Stimulated activated CD4-positive, alpha-beta T cell treated with anti-CD3 and anti-CD28 coated beads, Interleukin-12 subunit alpha, Interleukin-12 subunit beta, amount 100 ng/mL, for 4 hours (primary cell): ENCODE measurements at places on chromosomes 1 and 21.

DNA sequence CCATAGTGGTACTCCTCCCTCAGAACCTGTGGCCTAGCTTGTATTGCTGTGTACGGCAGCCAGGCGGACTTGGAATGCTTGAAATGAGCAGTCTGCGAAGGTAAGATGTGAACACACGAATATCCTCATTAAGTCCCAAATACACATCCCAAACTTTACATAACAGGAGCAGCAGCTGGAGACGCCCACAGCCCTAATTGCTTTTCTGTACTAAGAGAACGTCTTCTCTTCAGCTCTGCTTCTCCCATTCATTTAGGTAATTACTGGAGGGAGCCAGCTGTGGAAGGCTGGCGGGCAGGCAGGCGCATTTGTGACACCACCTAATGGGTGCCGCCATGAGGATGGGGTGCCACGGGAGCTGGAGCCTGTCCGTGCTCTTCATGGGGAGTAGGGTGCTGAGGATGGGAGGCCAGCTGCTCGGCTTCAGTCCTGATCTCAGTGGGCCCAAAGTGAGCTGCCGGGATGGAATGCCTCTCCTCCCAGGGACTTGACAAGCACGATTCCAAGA, 66.6 kb upstream of the POU3F1 start:
- no peak for DNase-seq

DNA sequence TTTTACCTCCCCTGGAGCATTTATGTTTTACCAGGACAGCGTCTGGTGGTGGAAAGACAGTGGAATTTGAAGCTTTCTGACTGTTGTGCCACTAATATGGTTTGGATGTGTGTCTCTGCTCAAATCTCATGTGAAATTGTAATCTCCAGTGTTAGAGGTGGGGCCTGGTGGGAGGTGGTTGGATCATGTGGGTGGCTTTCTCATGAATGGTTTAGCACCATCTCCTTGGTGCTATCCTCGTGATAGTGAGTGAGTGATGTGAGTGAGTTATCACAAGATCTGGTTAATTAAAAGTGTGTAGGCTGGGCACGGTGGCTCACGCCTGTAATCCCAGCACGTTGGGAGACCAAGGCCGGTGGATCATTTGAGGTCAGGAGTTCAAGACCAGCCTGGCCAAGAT, 23.7 kb downstream of the PHLDA3 start:
- DNase-seq = no peak

DNA sequence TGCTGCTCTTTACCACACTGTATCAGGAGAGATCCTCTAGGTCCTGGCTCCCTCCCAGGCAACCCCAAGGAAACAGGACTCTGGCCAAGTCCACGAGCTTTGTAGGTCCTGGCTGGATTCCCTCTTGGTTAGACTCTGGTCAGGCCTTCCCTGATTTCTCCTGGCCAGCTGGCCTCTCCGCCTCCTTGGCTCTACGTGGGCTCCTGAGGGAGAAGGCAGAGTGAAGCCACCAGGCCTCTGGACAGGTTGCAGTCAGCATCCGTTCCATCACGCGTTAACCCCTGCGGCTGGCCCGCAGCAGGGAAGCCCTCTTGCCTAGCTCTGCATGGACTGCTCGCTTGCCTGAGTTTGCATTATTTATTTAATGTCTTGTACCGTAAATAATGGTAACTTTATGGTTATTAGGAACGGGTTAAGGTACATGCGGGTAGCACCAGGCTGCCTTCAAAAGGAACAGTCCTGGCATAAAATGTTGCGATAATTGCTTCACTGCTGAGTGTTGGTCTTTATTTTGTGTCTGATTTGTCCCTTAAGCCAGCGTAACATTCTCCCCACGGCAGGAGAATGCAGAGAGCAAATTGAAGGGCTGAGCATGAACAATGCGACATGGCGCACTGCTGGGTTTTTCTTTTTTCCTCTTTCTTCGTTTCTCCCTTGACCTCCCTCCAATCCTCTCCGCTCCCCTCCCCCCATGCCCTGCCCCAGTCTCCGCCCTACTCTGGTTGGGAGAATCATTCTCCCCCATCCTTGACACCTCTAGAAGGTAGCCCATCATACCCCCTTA, 100.3 kb downstream of the RNF220 start:
- DNase-seq = no peak

- DNase-seq = no peak
These were observed 244.8 kb downstream of the SMYD3 start for GRCh38 chr1:246262281-246262680.

DNA sequence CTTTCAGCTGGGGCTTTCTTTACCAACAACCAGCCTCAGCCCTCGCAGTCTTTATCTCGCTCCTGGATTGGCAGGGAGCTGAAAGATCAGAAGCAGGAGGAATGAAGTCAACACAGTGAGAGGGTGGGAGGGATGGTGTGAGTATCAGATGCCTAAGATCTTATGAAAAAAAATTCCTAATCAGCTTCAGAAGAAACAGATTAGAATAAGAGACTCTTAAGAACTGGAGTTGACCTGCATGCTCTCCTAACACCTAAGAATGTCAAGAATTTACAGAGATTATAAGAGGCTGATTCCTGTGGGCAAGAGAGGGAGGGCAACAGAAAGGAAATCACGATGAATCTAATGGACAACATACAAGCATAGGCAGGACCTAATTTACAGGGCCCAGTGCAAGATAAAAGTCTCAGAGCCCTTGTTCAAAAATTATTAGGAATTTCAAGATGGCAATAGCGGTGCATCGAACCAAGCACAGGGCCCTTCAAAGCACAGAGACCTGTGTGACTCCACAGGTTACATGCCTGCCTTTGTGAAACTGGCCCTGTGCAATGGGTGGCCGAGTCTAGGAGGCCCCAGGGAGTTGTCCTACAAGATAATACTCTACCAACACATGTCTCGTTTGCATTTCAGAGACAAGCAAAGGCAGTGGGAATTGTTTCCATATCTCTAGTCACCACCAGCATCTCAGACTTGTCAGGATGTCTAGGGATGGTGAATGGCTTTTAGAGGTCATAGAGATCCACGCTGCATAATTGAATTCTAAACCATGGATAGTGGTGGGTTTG, 65.3 kb upstream of the PPP2R5A start:
- no peak for DNase-seq

DNA sequence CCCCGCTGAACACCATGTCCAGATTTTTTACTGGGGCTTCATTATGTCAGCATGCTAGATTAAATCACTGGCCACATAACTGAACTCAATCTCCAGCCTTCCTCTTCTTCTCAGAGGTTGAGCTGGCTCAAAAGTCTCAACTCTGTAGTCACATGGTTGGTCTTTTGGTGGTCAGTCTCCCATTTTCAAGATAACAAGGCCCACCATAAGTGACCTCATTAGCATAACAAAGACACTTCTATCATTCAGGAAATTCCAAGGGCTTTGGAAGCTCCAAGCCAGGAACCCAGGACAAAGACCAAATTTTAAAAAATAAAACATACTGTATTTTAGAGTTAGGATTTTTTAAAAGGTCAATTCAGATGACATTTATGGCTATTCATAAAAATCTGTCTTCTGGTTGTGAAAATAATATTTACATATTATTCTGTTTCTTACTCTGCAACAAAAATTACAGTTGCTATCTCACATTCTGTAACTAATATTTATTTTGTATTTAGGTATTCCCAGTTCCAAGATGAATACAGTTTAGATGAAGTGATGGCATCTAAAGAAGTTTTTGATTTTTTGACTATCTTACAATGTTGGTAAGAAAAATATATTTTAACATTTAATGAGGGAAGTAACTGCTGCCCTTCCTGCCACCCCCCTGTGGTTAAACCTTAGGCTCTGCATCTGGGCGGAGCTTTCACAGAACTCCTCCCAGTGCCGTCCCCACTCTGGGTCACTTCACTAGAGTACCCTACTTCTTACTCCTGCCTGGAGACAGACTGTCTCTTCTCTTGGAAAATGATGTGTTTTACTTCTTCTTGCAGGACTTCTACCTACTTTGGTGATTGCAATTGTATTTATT, 49.3 kb downstream of the SCP2 start:
- DNase-seq = no peak

GRCh38 chr1:188425687-188426086, 1596.9 kb downstream of the PLA2G4A start:
- no peak for DNase-seq

DNA sequence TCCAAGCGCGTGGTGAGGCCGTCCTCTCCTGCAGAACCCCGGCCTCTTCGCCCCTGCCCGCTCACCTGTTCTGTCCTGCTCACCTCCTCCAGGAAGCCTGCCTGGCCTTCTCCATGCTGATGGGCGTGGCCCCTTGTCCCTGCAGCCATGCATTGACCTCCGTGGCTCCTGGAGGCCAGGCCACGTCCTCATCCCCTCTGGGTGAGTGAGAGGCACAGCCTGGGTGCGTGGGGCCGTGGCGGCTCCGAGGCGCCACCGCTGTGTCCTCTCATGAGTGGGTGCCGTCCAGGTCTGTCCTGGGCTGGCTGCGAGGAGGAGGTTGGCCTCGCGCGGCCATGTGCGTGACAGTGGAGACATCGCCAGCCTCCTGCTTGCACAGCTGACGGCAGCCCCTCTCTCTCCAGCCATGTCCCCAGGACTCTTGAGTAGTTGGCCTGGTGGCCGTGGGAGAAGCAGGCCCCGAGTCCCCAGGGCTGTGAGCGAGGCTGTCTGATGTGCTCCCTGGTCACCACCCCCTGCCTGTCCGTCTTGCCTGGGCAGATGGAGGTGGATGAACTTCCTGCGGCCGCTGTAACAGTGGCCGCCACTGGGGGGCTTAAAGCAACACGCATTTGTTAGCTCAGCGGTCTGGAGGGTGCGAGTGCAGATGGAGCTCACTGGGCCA, 58.1 kb downstream of the PRKCZ start:
- no peak for DNase-seq

GRCh38 chr1:94828251-94828650, 8.1 kb downstream of the SLC44A3 start:
- DNase-seq = no peak

DNA sequence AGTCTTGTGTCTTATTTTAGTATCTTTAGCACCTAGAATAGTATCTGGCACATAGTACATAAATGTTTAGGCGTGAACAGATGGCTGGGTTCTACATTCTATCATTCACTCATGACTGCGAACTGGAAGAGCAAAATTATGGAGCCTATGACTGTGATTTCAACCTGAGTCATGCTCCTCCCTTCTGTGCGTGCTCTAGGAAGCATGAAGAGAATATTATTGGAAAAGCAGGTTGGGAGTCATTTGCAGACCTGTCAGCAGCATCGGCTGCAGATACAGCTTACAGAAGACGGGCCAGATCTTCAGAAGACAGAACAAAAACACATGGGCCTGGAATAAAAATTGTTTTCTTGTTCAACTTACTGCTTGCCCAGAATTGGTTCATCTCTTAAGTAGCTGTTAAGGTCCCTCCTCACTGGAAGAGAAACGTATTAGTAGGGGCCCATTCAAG, 344.0 kb upstream of the USP24 start:
- DNase-seq = no peak

- no peak for DNase-seq
These were observed 23.2 kb upstream of the SLC2A1 start for GRCh38 chr1:42981871-42982270.
